Body of pancreas (tissue), 4 donors: ENCODE measurements at places on chromosomes 12 and 14.
A peak's percentile ranks its signal among the peaks of the same experiment; 100 is the strongest.

DNA sequence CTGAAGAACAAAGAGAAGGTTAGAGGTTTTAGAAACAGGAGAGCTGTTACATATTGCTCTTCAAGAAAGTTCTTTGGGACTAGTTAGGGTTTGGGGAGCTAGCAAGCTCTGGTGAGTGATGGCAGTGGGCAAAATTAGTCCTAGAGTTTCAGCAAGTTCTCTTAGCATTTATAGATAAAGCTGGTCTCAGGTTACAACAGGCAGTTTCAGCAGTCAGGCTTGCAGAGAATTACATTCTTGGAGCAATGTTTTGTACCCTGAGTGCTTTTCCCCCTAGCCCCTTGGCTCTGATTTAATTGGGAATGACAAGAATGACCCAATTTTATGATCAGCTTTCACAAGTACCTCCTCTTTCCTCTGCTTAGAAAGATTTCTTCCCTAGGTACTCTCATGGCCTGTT, 21.4 kb upstream of the EID3 start:
- H3K27me3 ChIP-seq = no peaks in the 10 kb centered on the region
- no peak overlapping the region for H3K4me3 ChIP-seq
- peaks cover 13% of the 10 kb centered on the region for H3K4me1 ChIP-seq
- DNase-seq = no peak

- no peak overlapping the region for H3K4me3 ChIP-seq
- DNase-seq = no peak
Measured at GRCh38 chr12:81083906-81084513, 6.1 kb downstream of the ACSS3 start.

- H3K4me3 ChIP-seq = no peak overlapping the region
- H3K27me3 ChIP-seq = no peaks in the 10 kb centered on the region
- H3K27ac ChIP-seq = no peak overlapping the region
- no peaks in the 10 kb centered on the region for H3K4me1 ChIP-seq
- DNase-seq = no peak
- no peaks in the 10 kb centered on the region for H3K36me3 ChIP-seq
Measured at GRCh38 chr14:72172597-72172996, 240.4 kb downstream of the RGS6 start.

GRCh38 chr14:77618381-77618970, 2.0 kb upstream of the SPTLC2 start:
- H3K27me3 ChIP-seq = no peaks in the 10 kb centered on the region
- no peak for DNase-seq
- no peak overlapping the region for H3K27ac ChIP-seq
- H3K4me3 ChIP-seq = no peak overlapping the region
- no peaks in the 10 kb centered on the region for H3K36me3 ChIP-seq
- peaks cover 14% of the 10 kb centered on the region for H3K4me1 ChIP-seq

DNA sequence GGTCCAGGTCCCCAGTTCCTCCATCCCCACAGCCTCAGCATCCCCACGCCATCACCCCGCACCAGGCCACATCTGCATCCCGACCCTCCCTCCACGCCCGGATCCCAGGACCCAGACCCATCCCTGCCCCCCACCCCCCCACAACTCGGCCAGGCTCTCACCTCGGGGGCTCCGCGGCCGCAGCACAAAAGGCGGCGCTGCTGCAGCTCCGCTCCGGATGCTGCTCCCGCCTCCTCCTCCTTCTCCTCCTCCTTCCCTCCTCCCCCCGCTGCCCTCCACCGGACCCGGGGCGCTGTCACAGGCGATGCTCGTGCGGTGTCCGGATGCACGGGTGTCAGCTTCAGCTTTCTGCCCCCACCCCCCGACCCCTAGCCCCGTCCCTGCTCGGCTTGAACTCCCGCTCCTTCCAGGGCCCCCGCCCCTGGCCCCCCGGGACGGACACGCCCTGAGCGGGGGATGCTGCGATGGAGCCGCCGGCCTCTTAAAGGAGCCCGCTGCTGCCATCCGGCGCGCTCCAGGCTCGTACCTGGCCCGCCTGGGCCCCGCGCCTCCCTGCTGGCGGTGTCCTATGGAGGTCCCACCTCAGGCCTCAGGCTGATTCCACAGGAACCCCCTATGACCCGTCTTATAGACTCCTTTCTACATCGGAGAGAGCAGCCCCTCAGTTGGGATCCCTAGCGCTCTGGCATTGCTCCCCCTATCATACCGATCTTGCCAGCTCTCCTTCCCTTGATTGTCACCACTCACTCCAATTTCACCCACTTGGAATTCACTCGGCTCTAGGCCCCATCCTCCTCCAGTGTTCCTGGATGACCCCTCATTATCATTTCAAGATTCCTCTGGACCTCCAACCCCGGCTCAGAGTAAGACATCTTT, at the start of gene MAP3K12:
Gene MAP3K12, minus strand, starts transcription at position 193 of the 876 bp plus-strand sequence. CDS start 12,067 bp downstream, outside the sequence.
- no peaks in the 10 kb centered on the region for H3K36me3 ChIP-seq
- H3K27me3 ChIP-seq = no peaks in the 10 kb centered on the region
- H3K27ac ChIP-seq = peak within 1 kb of the TSS; percentile 95
- peaks cover 52% of the 10 kb centered on the region for H3K4me1 ChIP-seq
- DNase-seq = peak; percentile 50

DNA sequence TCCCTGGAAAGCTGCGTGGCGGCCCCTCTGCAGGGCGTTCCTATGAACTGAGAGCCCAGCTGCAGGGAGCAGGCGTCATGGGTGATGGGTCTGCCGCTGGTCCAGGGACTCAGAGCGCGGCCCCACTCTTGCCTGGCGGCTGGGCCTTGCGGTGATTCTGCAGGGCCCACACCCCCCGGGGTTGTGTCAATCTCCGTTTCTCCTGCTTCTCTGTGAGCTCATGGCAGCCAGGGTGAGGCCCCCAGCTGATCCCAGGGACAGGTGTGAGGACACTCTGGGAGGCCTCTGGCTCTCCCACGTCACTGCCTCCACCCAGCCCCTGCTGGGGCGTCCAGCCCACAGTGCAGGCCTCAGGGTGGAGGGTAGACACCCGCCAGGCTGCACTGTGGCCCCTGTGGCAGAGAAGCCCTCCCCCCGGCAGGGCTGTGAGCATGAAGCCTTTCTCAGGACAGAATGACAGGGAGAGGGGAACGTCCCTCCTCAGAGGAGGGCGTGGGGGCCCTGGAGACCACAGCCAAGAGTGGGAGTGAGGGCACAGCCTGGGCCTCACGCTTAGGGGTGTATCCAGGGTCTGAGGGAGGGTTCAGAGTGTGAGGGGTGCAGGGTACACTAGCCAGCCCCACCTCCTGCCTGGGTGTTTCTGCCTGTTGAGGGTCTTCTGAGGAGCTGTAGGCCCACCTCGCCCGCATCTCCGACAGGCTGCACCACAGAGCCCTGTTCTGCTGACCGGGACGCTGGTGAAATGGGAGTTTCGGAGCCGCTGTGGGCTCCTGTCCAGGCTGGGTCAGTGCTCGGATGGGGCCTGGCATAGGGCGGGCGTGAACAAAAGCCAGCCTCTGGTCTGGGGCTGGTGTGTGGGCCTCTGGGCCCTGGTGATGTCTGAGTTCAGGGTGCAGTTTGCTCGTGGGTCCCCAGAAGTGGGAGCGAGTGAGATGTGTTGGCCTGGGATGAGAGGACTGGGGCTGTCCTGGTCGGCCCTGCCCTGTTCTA, 26.7 kb upstream of the CRIP2 start:
- H3K27ac ChIP-seq = no peak overlapping the region
- no peak overlapping the region for H3K4me3 ChIP-seq
- H3K4me1 ChIP-seq = peaks cover 11% of the 10 kb centered on the region
- no peaks in the 10 kb centered on the region for H3K27me3 ChIP-seq
- no peak for DNase-seq
- H3K36me3 ChIP-seq = peaks cover 2% of the 10 kb centered on the region

DNA sequence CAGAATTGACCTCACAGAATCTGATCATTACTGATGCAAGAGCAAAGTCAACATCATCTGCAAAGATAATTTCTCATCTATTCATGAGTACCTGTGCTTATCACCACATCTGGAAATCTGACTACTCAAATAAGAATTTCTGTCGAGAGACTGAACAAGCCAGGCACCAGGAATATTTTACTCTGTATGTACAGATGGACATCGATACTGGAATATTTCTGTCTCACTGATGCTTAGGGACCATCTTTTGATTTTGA, 105.2 kb downstream of the BICD1 start:
- H3K27me3 ChIP-seq = no peaks in the 10 kb centered on the region
- no peak for DNase-seq
- H3K27ac ChIP-seq = no peak overlapping the region
- H3K36me3 ChIP-seq = no peaks in the 10 kb centered on the region
- H3K4me3 ChIP-seq = no peak overlapping the region

- no peaks in the 10 kb centered on the region for H3K36me3 ChIP-seq
- H3K27me3 ChIP-seq = no peaks in the 10 kb centered on the region
- DNase-seq = no peak
Measured at GRCh38 chr14:93804654-93805053, 16.4 kb upstream of the PRIMA1 start.

DNA sequence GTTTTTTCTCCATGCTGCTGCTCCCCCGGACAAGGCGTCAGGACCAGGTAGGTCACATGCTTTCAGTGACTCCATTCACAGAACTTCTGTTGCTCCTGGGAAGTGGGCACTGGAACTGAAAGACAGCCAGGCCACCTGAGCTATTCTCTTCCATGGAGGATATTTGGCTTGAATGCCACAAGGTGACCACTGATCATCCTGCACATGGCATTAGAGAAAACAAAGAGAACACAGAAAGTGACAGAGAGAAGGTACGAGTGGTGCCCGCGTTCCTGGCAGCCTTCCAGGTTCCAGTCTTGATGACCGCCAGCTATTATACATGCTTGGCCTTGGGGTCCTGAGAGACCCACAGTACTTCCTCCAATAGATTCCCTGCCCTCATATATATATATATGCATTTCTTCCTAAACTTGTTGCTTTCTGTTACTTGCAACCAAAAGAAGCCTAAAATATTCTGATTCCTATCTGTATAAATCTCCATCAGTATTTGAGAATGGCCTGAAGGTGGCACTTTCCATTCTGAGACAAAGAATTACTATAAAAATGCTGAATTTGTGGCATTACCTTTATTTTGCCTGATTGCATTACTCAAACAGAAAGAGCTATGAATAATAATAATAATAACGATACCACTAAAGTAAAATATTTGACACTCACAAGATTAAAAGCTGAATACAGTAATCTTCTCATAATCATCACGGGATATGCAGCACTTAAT, 174.9 kb downstream of the FOXN3 start:
- no peaks in the 10 kb centered on the region for H3K36me3 ChIP-seq
- H3K27ac ChIP-seq = no peak overlapping the region
- no peaks in the 10 kb centered on the region for H3K4me1 ChIP-seq
- no peak overlapping the region for H3K4me3 ChIP-seq
- no peaks in the 10 kb centered on the region for H3K27me3 ChIP-seq
- no peak for DNase-seq
